ENCODE measurements at places on chromosomes 2 and 18.

GRCh38 chr2:171297956-171298355 is 135.8 kb downstream of the METTL8 start:
- DNase-seq, result no peak

DNA sequence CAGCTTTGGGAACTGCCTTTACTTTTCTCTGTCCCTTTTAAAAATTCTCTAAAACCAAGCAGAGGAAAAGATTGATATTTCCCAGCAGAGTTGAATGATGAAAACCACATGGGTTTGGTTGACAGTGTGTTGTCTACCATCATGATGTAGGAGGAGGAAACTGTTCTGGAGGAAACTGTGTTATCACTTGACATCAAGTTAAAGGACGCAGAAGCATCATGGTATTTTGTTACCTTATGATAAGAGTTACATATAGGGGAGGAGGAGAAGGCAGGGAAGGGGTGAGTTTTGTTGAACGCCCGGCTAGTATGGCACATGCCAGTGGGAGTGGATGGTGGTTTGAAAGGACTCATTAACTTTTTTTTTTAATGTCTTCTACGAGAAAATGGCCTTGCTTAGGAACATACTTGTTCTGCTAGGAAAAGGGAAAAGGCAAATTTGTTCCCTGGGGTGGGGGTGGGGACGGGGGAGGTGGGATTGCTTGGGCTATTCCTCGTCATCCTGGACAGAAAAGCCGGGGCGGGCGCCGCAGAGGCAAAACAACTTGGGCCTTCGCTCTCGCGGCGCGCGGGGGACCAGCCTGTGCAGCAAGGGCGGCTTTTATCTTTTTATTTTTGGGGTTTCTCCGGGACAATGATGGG is 766 bp downstream of the TMEM17 start:
- no peak for DNase-seq

GRCh38 chr2:148534416-148535204 is 109.9 kb upstream of the EPC2 start:
- no peak for DNase-seq

DNA sequence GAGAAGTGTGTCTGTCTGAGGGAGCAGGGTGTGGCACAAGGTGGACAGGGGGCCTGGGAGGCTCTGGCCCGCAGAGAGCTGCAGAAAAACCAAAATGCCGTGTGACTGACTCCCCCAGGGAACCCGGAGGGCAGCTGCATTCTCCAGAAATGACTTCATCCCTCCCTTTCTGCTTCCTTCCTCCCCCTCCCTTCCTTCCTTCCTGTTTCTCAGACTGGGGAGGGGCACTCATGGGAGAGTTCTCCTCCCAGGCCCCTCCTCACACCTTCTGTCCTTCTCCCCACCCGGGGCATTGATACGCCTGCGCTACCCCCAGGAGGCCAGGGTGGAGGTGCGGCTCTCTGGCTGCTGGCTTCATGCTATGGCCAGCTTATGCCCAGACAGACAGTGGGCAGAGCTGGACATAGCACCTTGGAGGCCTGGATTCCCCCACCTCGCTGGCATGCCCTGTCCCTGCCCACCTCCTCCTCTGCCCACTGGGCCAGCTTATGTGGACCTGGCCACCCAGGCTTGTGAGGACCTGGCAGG is 8.2 kb upstream of the GPR17 start:
- DNase-seq, result no peak

GRCh38 chr2:134408386-134408785 is 154.5 kb downstream of the MGAT5 start:
- DNase-seq, result no peak

DNA sequence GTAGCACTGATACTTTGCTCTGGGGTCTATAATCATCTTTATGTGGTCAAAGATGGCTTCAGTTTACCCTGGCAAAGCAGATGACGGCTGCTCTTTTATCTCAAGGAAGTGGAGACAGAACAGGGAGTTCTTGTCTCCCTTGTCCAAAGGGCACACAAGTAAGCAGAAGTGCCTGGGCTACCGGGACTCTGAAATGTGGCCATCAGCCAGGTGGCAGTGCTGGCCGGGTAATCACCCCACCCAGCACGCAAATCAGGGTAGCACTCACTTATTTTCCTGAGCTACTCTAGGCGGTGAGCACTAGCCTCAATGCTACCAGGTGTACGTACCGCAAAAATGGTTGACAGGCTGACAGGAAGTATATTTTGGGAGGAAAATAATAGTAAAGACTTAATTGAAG is 119.7 kb upstream of the ETAA1 start:
- no peak for DNase-seq

DNA sequence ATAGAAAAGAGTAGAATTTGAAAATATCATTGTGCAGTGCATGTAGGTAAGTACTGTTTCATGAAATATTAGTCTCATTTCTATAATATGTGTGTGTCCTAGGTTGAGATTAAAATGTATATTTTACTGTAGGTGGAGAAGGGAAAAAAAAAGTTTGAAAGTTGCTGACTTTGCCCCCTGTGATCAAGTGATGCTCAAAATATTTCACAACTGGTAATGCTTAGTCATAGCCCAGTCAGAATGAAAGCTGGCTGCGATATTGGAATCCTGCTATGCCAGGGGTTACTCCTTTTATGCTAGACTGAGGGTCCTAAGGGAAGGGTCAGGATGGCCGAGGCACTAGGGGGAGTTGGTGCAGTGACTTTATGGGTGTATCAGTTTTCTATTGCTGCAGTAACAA is 19.5 kb upstream of the CFAP36 start:
- DNase-seq, result no peak

GRCh38 chr2:173648816-173649215 is 294.1 kb downstream of the CDCA7 start:
- no peak for DNase-seq

GRCh38 chr2:105454801-105455485 is 56.1 kb upstream of the FHL2 start:
- DNase-seq, result no peak

GRCh38 chr2:236628981-236629605 is 59.5 kb downstream of the ACKR3 start:
- no peak for DNase-seq

DNA sequence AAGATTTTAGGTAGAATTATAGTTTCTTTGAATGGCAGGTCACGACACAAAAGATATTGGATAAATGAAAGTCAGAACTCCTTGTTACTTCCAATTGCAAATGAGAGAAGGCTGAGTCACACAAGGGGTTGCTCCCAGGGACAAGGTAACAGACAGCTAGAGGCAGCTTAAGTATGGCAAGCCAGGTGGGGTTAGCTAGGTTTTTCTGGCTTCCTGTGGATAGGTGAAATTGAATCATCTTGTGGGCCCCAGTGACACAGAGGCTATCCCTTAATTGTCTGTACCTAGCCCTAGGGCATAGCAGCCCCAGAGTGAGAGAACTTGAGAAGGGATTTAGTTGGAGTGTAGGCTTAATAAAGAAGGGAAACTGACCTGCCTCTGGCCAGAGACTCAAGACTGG is 407.7 kb upstream of the SLC8A1 start:
- no peak for DNase-seq

- no peak for DNase-seq
Observed at GRCh38 chr2:26885651-26886329, 37.9 kb downstream of the DPYSL5 start.
